ENCODE measurements at places on chromosomes 4 and X.
A peak's percentile ranks its signal among the peaks of the same experiment; 100 is the strongest.

- no peak for DNase-seq
Observed at GRCh38 chr4:36039026-36039425, 205.3 kb downstream of the ARAP2 start.

GRCh38 chr4:177107288-177107921, 202.3 kb upstream of the NEIL3 start:
- no peak for DNase-seq

- DNase-seq, result no peak
Observed at GRCh38 chr4:10080589-10081217, 35.9 kb downstream of the WDR1 start.

DNA sequence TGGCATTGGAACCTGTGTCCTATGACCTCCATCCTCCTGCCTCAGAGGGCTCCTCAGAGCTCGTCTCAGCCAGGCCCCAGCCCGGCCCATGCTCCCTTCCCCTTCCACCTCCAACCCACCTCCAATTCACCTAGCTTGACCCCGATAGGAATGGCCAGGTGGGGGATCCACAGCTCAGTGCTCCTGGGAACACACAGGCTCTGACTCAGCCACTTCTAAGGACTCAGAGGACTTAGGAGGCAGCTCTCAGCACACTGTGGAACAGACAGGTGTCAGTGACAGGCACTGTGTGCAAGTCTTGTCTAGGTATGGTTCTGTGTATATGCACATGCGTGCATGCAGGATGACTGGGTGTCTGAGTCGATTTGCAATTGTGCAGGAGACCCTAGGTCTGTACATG, 44.8 kb downstream of the PJA1 start:
- no peak for DNase-seq

DNA sequence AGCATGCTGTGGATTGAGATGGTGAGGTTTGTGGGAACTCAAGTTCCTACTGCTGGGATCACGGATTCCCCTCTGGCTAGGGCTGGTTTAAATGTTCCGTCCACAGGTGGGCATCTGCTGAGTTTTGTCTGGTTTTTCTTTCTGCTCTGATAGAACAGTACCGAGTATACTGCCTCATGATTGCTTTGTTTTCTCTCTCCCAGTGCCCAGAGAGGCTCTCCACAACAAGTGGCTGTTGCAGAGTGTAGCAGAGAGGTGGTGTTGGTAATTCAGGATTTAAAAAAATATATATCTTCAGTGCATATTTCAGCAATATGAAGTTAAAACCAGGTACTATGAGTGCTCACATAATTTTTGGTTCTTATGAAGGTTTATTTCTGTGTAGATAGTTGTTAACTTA, 213.7 kb downstream of the TEX13C start:
- DNase-seq, result no peak

- DNase-seq, result peak; percentile 80
Observed at GRCh38 chr4:162163892-162164759, at the start of gene FSTL5. Gene FSTL5, minus strand, starts transcription at chr4:162164000. Its CDS starts 52,604 bp downstream, at chr4:162111396.

DNA sequence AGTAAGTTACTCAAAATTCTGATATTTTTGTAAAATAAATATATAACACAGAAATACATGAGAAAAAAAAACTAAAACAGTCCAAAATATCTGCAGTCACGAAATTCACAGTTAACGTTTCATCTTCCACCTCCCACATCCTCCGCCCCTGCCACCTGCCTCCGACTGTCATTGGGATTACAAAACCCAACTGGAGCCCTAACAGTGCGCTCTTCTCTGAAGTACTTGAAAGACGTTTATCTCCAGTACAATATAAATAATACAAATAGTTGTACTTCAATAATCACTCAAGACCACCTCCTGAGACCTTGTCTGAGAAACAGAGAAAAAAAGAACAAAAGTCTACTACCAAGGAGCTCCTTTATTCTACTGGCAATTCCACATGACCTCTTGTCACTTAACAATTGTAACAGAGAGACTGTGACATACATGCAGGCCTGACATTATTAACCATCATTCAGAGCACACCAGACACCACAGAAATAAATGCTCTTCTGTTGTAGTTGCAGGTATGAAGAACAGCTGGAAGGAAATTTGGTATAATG, 280.6 kb downstream of the PPP3CA start:
- DNase-seq, result no peak

DNA sequence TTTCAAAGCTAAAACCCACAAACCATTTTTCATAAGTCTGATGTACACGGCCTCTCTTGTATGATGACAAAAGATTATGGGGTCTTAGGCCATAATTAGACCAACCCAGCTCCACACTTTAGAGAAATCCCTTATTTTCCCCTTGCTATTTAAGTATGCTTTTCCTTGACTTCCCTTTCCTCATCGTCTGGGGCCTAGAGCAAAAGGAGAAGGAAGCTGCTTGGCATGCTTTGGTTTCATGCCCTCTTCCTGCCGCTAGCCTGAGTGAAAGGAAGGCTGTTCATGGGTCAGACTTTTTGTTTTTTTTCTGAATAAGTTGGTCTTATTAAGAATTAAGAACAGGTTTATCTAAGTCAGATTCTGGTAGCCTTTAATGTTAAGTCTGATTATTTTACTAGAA, 10.6 kb upstream of the RASGEF1B start:
- DNase-seq, result no peak

GRCh38 chr4:13516315-13516860, 27.9 kb downstream of the NKX3-2 start:
- DNase-seq, result no peak

GRCh38 chr4:37058826-37059225, 185.7 kb upstream of the NWD2 start:
- no peak for DNase-seq

- no peak for DNase-seq
Observed at GRCh38 chr4:1523907-1524636, 117.8 kb upstream of the NKX1-1 start.

DNA sequence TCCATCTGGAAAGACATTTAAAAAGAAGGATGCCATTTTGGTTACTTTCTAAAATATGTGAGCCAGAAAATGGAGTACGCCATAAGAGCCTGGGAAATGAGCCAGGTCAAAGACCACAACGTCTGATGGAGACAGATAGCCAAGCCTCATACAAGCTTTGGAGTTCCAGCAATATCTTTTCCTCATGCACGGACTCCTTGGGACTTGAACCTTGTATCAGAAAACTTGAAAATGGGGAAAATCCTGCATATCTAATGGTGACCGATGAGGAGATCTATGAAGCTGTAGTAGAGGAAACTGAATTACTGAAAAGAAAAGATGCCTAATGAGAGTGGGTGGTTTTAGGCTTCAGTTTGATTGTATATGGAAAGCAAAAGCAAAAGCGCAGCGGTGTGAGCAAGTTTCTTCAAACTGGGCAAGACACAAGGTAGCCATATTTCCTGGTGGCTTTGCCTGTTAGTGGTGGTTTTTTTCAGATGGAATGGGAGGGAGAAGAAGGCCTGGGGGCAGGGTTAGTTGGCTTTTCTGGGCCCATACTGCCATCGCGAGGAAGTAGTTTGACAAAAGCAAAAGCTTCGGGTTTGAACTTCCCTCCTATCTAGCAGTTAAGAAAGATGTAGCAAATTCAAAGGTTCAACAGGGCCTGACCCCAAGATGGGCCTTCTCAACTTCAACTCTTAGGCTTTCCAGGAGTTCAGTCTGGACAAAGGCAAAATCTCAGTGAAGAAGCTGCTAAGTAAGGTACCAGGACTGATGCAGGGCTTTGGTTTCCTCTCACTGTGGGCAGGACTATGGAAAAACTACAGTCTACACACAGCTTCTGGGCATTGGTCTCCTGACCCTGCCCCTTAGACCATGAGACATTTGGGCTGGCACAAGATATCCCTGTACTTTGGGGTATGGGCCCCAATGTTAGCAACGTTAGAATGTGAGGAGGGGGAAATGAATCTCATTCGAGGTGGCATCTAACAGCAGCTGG, 210.0 kb upstream of the STK26 start:
- no peak for DNase-seq

GRCh38 chr4:189147005-189147929, 793.4 kb upstream of the FRG1 start:
- no peak for DNase-seq
